ENCODE measurements at places on chromosomes 11 and 22.

GRCh38 chr11:70201882-70202861 lies 924 bp upstream of the FADD start:
- DNase-seq: no peak

DNA sequence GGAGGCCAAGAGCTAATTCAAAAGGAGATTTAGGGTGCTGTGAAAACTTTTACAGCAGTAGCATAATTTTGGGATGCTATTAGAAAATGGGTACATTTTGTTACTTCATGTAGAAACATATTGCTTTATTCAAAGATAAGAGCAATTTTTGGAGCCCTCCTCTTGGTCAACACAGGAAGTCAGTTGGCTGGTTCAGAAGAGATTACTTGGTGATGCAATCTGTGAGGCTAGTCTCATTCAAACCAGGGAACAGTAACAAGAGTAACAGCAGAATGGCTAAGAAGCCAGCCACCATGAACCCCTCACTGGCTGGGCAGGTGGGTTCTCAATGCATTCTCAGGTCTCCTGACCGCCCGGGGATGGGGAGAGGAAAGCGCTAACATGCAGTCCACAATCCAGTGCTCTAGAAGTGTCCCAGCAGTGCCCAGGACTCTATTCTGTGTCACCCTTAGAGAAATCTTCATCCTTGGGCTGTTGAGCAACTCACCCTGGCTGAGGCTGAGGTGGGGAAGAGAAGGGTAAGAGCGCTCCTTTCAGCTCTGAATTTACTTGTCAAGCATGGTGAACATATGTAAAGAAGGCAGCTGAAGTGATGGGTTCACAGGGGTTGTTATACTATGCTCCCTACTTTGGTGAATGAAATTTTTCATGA lies 262.2 kb upstream of the UBASH3B start:
- no peak for DNase-seq

DNA sequence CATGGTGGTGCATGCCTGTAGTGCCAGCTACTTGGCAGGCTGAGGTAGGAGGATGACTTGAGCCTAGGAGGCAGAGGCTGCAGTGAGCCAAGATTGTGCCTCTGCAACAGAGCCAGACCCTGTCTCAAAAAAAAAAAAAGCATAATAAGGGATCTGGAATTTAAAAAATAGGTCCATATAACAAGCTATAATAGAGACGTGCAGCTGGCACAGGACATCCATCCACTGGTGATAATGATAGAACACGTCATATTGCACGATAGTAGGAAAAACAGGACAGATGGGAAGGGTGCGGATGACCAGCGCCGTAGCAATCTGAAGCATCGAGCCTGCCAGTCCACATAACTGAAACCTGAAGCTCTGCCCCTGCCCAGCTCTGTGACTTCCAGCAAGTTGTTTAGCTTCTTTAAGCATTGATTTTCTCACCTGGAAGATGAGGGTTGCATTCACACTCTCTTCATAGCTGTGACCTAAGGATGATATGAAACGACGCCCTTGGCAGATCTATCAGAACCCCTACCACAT lies 60.3 kb upstream of the PRODH start:
- no peak for DNase-seq

DNA sequence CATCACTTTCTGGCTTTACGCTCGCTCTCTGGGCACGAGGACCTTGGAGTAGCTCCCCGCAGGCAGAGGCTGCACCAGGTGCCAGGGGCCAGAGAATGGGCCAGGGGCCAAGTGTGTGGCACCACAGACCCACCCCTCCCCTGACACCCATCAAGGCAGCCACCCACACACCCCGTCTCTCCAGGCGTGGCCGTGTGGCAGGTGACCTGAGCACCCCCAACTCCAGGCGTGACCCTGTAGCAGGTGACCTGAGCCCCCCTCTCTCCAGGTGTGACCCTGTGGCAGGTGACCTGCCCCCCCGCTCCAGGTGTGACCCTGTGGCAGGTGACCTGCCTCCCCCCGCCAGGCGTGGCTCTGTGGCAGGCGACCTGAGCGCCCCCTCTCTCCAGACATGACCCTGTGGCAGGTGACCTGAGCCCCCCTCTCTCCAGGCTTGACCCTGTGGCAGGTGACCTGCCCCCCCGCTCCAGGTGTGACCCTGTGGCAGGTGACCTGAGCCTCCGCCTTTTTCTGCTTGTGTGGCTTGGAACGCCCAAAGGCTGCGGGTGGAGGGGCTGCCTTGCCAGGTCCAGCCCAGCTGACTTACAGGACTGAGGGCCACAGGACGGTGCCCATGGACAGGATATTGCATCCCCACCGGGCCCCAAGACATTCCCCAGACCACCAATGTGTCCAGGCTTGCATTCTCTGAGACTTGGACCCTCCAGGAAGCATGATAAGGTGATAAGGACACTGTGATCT lies 667.2 kb downstream of the BRD1 start:
- peak; percentile 2 for DNase-seq

DNA sequence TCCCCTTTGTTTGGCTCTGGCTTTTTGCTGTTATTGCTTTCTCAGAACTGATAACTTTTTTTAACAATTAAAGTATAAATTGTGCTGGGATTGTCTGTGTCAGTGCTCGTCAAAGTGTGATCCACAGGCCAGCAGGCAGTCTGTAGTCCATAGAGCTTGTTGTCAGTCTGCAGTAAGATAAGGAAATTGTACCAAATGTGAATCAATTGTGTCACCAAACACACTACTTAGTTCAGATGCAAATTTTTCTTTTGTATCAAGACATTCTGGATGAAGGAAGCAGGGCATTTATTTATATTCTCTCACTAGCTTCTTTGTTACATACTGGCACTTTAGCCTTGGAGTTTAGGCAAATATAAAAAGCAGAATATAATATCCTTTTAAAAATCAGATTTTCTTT lies 121.0 kb downstream of the WNT11 start:
- DNase-seq: no peak

GRCh38 chr22:20080776-20081654 lies 974 bp downstream of the DGCR8 start:
- peak; percentile 64 for DNase-seq

DNA sequence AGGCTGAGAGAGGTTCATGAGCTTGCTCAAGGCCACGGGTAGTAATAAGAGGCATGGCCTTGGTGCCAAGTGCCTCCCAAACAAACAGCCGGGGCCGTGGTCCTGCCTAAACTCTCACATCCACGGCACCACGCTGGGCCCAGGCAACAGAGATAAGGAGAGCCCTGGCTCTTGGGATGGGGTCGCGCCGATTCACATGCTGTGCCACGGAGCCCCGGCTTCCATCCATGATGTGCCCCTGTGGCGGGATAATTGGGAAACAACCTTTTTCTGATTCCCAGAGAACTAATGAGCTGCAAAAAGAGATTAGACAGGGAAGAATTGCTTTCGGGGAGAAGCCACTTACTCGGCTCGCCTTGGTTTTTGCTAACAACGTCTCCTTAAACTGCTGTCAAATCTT lies 22.0 kb downstream of the TP53AIP1 start:
- DNase-seq: no peak

DNA sequence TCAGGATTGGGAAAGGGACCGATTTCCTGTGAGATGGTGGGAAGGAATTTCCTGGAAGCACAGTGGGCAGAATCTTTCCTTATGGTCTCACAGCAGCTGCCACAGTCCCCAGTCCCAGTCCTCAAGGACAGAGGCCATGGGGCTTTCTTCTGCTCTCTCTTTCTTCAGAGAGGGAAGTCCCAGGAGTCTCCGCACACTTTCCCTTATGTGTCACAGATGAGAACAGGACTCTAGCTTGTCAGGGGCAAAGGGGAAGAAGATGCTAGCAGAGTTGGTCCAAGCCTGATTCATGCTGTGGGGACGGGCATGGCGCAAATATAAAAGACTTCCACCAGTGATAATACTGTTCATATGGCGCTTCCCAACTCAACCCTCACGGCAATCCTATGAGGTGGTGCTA lies 7.5 kb upstream of the PPFIA1 start:
- no peak for DNase-seq

DNA sequence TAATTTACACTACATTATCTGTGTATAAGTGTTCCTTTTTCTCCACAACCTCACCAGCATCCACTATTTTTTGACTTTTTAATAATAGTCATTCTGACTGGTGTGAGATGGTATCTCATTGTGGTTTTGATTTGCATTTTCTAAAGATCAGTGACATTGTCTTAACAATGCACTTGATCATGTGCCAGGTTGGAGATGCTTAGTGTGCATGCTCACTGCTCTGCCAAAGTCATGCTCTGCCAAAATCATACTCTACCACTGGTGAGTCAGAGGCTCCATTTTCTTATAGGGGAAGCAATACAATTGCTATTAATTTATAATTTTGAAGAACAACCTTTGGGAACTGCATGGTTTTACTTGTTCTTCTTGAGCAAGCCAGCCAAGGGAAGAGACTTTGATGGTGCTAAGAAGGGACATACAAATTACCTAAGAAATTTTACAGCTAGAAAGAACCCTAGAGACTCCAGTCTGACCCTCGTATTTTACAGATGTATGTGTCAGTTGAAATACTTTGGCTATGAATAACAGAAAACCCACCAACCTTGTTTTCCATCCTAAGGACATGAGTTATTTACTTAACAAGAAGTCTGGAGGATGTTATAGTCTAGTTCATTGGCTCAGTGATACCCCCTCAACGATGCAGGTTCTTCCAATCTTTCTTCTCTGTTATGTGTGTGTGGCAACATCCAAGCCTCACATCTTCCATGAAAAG lies 368.9 kb downstream of the DDX10 start:
- no peak for DNase-seq

DNA sequence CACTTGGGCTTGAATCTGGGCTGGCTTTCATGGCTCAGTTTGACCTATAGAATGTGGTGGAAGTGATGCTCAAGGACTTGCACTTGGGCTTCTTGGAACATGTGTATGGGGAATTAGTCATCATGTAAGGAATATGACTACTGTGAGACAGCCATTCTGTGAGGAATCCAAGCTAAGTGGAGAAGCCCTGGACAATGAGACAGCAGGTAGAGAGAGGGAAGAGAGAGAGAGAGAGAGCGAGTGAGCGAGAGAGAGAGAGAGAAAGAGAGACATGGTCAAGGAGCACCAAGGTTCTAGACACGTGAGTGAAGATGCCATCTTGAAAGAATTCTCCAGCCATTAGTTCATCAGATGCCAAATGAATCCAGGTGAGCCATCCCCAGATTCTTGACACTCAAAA lies 261.6 kb upstream of the SORL1-AS1 start:
- DNase-seq: no peak

- no peak for DNase-seq
Measured at GRCh38 chr11:102810950-102811660, 13.1 kb upstream of the MMP1 start.

- no peak for DNase-seq
Measured at GRCh38 chr11:35354644-35355043, 64.7 kb downstream of the SLC1A2 start.

GRCh38 chr22:49916831-49917230 lies 1.4 kb downstream of the ALG12 start:
- DNase-seq: no peak
